ENCODE measurements at places on chromosomes 11 and 22.

DNA sequence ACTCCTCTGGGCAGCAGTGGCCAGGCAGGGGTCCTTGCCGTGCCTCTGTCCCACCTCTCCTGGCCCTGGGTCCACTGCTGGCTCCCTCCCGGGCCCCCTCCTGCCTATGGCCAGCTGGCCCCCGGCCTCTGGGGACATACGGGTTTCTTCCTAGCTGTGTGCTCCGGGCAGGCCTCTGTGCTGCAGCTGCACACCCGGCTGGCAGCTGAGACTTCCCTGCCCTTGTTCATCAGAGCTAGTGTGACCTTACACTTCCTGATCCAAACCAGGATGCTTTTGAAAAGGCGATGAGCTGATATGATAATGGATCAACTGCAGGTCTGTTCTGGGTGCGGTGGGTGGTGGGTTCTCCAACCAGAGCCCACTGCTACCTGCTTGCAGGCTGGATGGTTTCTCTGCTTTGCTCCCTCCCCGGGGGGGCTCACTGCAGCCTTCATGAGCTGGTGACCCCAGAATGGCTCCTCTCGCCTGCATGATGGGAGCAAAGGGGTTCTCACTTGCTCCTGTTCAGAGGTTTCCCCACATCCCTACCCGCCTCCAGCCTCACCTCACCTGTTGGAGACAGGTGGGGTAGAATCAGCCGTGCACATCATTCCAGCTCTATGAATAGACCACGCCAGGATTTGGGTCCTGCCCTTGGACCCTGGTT lies 13.3 kb downstream of the B3GAT1 start:
- DNase-seq = no peak

DNA sequence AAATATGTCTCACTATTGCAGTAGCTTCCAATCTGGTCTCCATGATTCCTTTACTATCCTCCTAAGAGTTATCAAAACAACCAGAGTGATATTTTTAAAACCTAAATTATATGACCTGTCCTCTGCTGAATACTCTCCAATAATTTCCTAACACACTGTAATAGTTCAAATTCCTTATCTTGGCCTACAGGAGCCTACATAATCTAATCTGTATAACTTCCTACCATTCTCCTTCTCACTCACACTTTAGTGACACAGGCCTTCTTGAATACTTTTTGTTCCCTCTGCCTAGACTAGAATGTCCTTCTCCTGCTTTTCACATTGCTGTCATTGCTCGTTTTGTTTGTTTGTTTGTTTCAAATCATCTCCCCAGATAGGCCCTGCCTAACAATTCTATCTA lies 9.4 kb downstream of the FHIP1B start:
- no peak for DNase-seq

DNA sequence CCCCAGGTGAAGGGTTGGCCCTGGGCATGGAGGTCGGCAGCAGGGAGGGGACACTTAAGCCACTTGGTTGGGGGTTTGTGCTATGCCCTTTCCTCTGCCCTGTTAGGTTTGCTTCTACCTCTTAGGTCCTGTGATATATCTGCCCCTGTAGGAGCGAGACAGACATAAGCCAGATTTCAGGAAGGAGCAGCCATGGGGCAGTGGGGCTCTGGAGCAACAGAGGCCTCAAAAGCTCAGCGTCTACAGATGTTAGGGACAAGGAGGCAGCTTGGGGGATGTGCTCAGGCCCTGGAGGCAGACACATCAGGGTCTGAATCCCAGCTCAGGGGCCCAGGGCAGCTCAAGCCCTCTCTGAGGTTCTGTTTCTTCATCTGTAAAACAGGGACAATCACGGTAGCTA lies 27.2 kb upstream of the KCNQ1OT1 start:
- no peak for DNase-seq

GRCh38 chr11:131840545-131840944 lies 470.1 kb downstream of the NTM start:
- DNase-seq = no peak

DNA sequence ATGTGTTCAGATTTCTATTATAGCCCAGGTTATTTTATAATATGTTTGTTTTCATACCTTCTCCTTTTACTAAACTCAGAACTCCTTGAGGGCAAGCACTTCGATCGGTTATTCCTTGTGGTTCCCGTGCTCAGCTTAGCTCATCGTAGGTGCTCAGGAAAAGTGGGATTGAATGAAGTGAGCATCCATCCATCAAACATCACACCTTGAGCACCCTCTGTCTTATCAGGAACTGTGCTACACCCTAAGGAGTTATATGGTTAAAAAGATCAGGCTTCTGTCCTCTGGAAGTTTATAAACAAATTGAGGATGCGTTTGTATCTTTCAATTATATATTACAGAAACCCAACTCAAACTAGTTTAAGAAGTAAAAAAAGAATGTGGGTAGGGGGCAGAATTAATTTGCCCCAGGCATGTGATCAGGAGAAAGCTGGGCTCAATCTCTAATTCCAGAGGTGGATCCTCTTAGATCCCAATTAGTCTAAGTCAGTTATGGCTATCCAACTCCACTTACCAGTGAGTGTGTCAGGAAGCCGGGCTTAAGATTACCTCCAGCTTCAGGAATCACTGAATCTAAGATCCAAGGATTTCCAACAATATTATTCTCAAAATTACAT lies 59.9 kb upstream of the RRAS2 start:
- DNase-seq = peak; percentile 67
